GM23338 (cell line): ENCODE measurements at places on chromosomes 13 and 19. TPM values are rescaled to one million over a fixed set of nuclear protein-coding genes. Genes with fewer than 3 reads are reported as not detected.

GRCh38 chr19:51797480-51797879, 2.5 kb downstream of the FPR3 start:
- no peaks in the 10 kb centered on the region for H3K27me3 ChIP-seq
- DNase-seq, result no peak
- no peak overlapping the region for H3K4me3 ChIP-seq
- H3K27ac ChIP-seq, result no peak overlapping the region
- H3K36me3 ChIP-seq, result no peaks in the 10 kb centered on the region
- H3K4me1 ChIP-seq, result no peaks in the 10 kb centered on the region

DNA sequence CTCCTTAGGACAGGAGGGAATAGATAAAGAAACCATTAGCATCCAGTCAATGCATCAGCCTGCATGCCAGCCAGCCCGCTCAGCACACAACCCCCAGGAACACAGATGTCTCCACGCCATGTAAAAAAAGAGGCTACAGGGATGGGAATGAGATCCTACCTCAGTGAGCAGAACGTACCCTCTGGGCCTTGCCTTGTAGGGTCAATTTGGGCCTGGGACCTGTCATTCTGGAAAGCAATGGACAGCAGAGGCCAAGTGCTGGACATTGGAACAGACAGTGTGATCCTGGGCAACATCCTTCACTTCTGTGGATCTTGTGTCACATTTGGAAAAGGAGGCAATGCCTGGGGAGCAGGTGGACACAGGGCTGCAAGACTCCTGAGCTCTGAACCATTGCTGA, 26.0 kb downstream of the VSTM2B start:
- H3K27ac ChIP-seq, result no peak overlapping the region
- 0 out of 2 replicates have a peak, but pooled peaks cover 4% of the 10 kb centered on the region for H3K36me3 ChIP-seq
- no peak for DNase-seq
- H3K4me1 ChIP-seq, result no peaks in the 10 kb centered on the region
- no peaks in the 10 kb centered on the region for H3K27me3 ChIP-seq

DNA sequence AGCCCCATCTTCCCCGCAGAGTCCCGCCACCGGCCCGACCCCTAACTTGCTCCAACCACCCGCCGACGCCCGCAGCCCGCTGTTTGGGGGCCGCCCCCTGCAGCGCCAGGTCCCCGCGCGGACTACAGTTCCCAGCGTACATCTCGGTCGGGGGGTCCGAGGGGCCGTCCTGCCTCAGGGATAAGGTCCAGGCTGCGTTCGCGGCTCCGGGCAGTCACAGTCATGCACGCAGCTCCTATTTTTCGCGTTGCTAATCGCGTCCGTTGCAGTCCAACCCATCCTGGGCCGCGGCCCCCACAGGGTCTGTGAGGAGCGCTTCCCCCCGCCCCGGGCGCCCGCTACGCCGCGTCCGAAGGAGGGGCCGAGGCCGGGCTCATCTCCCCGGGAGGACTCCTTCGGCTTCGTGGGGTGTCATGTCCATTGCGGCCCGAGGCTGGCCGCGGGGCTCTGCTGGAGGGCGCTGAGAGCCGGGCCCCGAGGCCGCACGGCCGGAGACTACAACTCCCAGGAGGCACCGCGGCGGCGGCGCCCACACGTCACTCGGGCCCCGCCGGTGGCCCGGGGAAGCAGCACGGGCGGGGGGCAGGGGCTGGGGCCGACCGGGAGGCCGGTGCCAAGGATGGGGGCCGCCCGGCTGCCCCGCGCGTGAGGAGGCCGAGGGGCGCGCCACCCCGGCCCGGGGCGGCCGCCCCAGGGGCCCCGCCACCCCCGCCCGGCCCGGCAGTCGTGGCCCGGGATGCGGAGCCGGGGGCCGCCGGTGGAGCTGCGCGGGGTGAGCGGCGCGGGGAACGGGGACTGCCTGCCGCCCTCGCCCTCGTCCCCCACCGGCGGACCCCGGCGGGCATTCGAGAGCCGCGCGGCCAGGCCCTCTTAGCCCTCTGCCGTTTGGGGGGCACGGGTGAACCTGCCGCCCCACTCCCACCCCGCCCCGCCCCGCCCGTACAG, at the start of gene MAP3K10:
Gene MAP3K10 (plus strand): TSS at position 536 of the 945 bp plus-strand sequence. CDS start 606 bp downstream, outside the sequence.
- peak; percentile 75 for DNase-seq
- H3K36me3 ChIP-seq, result no peaks in the 10 kb centered on the region
- peaks cover 13% of the 10 kb centered on the region for H3K4me1 ChIP-seq
- H3K4me3 ChIP-seq, result peak within 1 kb of the TSS; percentile 99
- H3K27ac ChIP-seq, result no peak within 1 kb of the TSS

DNA sequence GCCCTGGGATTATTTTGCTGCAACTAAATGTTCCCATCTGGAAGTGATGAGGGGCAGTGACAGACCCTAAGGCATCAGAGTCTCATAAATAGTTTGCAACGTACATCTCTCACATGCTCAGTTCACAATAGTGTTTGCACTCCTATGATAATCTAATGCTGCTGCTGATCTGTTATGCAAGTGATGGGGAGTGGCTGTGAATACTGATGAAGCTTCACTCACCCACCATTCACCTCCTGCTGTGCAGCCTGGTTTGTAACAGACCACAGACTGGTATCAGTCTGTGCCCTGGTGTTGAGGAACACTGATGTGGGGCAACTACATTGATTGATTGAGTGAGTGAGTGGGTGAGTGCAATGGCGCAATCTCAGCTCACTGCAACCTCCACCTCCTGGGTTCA, 54.9 kb downstream of the ZNF726 start:
- H3K4me3 ChIP-seq, result no peak overlapping the region
- no peaks in the 10 kb centered on the region for H3K4me1 ChIP-seq
- H3K27me3 ChIP-seq, result no peaks in the 10 kb centered on the region
- DNase-seq, result no peak
- H3K27ac ChIP-seq, result no peak overlapping the region
- no peaks in the 10 kb centered on the region for H3K36me3 ChIP-seq

DNA sequence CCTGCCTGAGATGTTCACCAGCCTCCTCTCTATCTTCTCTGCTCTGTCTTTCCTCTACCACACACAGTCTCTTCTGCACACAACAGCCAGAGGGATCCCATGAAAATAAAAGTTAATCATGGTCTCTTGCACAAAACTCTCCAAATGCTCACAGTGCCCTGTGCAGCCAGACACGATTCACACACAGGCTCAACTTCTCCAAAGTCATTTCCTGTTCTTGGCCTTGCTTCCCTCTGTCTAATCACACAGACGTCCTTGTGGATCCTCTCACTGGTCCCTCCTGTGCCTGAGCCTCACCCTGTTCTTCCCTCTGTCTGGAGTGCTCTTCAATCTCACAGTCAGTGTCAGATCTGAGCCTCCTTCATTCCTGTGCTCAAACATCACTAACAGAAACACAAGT, 7.8 kb downstream of the SIGLEC12 start:
- DNase-seq, result no peak
- H3K27me3 ChIP-seq, result no peaks in the 10 kb centered on the region
- H3K27ac ChIP-seq, result no peak overlapping the region
- H3K4me1 ChIP-seq, result no peaks in the 10 kb centered on the region

DNA sequence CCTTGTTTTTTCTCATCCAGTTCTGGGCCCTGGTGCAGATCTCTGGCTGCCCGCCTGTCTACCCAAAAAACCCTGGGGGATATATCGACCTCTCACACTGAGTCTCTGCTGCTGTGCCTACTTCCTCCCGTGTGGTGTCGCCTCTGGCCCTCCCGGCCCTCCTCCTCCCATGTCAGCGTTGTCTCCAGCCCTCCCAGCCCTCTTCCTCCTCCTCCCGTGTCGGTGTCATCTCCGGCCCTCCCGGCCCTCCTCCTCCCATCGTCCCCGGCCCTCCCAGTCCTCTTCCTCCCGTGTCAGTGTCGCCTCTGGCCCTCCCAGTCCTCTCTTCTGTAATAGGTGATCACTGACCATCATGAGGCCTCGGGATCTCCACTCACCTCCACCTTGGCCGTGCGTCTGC, 81.8 kb downstream of the GPR12 start:
- peak; percentile 32 for DNase-seq
- H3K27ac ChIP-seq, result no peak overlapping the region
- H3K36me3 ChIP-seq, result no peaks in the 10 kb centered on the region
- H3K4me1 ChIP-seq, result peaks cover 17% of the 10 kb centered on the region

GRCh38 chr13:39350461-39350881, 252.5 kb downstream of the LHFPL6 start:
- peak overlapping the region; percentile 7; the same call in 1 of the 2 replicates for H3K4me3 ChIP-seq
- peaks cover 9% of the 10 kb centered on the region; the same call in 1 of the 2 replicates for H3K27me3 ChIP-seq
- peak; percentile 49 for DNase-seq
- no peak overlapping the region for H3K27ac ChIP-seq
- H3K4me1 ChIP-seq, result peaks cover 38% of the 10 kb centered on the region

- no peak overlapping the region for H3K4me3 ChIP-seq
- DNase-seq, result no peak
- peaks cover 6% of the 10 kb centered on the region; the same call in 1 of the 2 replicates for H3K4me1 ChIP-seq
- no peak overlapping the region for H3K27ac ChIP-seq
- no peaks in the 10 kb centered on the region for H3K36me3 ChIP-seq
These were observed 11.2 kb upstream of the LYPD3 start for GRCh38 chr19:43476606-43477005.

- H3K27me3 ChIP-seq, result peaks cover 51% of the 10 kb centered on the region
- DNase-seq, result no peak
- H3K27ac ChIP-seq, result no peak overlapping the region
- no peak overlapping the region for H3K4me3 ChIP-seq
- H3K36me3 ChIP-seq, result no peaks in the 10 kb centered on the region
These were observed 3.4 kb downstream of the ZNF823 start for GRCh38 chr19:11735375-11735774.

- H3K27ac ChIP-seq, result no peak overlapping the region
- no peak for DNase-seq
- H3K4me1 ChIP-seq, result no peaks in the 10 kb centered on the region
- H3K27me3 ChIP-seq, result no peaks in the 10 kb centered on the region
These were observed 10.8 kb upstream of the HSPH1 start for GRCh38 chr13:31172535-31172934.

GRCh38 chr19:16588824-16589577, 16.8 kb upstream of the SLC35E1 start:
- no peaks in the 10 kb centered on the region for H3K36me3 ChIP-seq
- H3K4me3 ChIP-seq, result no peak overlapping the region
- no peaks in the 10 kb centered on the region for H3K27me3 ChIP-seq
- H3K4me1 ChIP-seq, result peaks cover 46% of the 10 kb centered on the region

GRCh38 chr19:47890865-47891621, 4.9 kb upstream of the SULT2A1 start:
- no peaks in the 10 kb centered on the region for H3K4me1 ChIP-seq
- no peaks in the 10 kb centered on the region for H3K36me3 ChIP-seq

DNA sequence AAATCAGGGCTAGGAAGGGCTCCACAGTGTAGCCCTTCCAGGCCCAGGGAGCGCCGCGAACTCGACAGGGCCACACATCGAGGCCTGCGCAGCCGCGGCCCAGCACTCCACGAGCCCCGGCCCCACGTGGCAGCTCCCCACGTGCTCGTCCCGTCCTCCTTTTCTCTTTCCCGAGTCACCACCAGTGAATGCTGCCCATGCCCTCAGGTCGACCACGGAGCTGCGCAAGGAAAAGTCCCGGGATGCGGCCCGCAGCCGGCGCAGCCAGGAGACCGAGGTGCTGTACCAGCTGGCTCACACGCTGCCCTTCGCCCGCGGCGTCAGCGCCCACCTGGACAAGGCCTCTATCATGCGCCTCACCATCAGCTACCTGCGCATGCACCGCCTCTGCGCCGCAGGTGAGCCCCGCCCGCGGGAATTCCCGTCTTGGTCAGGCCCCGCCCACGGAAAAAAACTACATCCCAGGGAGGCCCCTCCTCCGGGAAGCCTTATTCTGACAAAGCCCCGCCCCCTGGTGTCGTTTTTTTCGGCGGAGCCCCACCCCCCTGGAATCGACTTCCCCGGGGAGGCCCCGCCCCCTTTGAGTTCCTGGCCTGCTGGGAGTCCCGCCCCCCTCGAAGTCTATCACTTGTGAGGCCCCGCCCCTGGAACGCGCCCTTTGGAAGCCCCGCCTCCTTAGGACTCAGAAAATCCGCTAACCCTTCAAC, 7.0 kb downstream of the HIF3A start:
- peaks cover 35% of the 10 kb centered on the region for H3K4me1 ChIP-seq
- H3K4me3 ChIP-seq, result peak overlapping the region; percentile 52

The KLK3 gene
- total RNA-seq, result not detected in 2 replicates

The KLK13 gene
- 1.1 and 5.7 TPM in 2 replicates for total RNA-seq

The LIM2 gene
- not detected in 2 replicates for total RNA-seq

The MAMSTR gene
- 0.39 and 1.9 TPM in 2 replicates for total RNA-seq

The TUBA3C gene
- not detected in 2 replicates for total RNA-seq
